Right atrium auricular region (tissue), 2 donors: ENCODE measurements at places on chromosomes 11 and 22. TPM values are rescaled to one million over a fixed set of nuclear protein-coding genes. Genes with fewer than 3 reads are reported as not detected.

The TRIM29 gene
- 0.85 TPM for total RNA-seq

The C11orf65 gene
- 0.28 TPM for total RNA-seq

The SLC37A2 gene
- 4.2 TPM for total RNA-seq

The OR1S2 gene
- total RNA-seq, result not detected

GRCh38 chr22:22348127-22348814 lies 103.7 kb downstream of the VPREB1 start:
- H3K27me3 ChIP-seq, result no peaks in the 10 kb centered on the region
- no peak overlapping the region for H3K4me3 ChIP-seq
- no peak for DNase-seq
- H3K4me1 ChIP-seq, result no peaks in the 10 kb centered on the region

DNA sequence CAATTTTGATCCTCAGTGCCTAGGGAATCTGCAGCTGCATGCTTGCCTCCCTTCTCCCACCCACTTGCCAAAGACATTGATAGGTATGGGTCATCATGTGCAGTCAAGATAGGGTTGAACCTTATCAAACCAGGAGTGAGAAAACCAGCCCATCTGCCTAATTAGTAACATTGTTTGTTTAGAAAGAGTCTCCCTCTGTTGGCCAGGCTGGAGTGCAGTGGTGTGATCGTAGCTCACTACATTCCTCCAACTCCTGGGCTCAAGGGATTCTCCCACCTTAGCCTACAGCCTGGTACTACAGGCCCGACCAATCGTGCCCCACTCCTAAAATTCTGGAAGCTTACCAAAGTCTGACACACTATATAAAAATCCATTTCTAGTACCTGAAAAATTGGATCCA lies 4.6 kb downstream of the C11orf71 start:
- H3K27me3 ChIP-seq, result no peaks in the 10 kb centered on the region
- H3K4me3 ChIP-seq, result no peak overlapping the region
- no peak for DNase-seq
- peaks cover 13% of the 10 kb centered on the region for H3K4me1 ChIP-seq

- peaks cover 47% of the 10 kb centered on the region for H3K27me3 ChIP-seq
- peak overlapping the region; percentile 32 for H3K4me3 ChIP-seq
- DNase-seq, result no peak
- no peak overlapping the region for H3K27ac ChIP-seq
These were observed 3.2 kb upstream of the TBX1 start for GRCh38 chr22:19757140-19757984.

DNA sequence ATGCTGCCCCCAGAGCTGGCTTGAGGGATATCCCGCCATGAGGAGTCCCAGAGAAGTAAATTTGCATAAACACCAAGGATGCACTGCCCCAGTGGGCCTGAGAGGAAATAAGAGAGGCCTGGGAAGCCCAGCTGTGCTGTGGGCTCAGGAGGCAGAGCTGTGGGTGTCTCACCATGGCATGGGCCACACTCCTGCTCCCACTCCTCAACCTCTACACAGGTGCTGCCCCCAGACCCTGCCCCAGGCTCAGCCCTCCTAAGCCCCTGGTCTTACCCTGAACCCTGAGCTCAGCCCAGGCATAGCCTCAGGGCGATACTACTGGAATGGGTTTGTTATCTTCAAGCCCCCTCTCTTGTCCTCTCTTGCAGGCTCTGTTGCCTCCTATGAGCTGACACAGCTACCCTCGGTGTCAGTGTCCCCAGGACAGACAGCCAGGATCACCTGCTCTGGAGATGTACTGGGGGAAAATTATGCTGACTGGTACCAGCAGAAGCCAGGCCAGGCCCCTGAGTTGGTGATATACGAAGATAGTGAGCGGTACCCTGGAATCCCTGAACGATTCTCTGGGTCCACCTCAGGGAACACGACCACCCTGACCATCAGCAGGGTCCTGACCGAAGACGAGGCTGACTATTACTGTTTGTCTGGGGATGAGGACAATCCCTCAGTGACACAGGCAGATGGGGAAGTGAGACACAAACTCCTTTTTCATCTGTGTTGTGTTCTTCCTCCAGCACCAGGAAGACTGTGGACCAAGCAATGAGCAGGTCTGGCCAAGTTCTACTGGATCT lies 59.9 kb downstream of the GGTLC2 start:
- DNase-seq, result no peak
- no peak overlapping the region for H3K4me3 ChIP-seq
- H3K4me1 ChIP-seq, result no peaks in the 10 kb centered on the region
- H3K27me3 ChIP-seq, result no peaks in the 10 kb centered on the region

DNA sequence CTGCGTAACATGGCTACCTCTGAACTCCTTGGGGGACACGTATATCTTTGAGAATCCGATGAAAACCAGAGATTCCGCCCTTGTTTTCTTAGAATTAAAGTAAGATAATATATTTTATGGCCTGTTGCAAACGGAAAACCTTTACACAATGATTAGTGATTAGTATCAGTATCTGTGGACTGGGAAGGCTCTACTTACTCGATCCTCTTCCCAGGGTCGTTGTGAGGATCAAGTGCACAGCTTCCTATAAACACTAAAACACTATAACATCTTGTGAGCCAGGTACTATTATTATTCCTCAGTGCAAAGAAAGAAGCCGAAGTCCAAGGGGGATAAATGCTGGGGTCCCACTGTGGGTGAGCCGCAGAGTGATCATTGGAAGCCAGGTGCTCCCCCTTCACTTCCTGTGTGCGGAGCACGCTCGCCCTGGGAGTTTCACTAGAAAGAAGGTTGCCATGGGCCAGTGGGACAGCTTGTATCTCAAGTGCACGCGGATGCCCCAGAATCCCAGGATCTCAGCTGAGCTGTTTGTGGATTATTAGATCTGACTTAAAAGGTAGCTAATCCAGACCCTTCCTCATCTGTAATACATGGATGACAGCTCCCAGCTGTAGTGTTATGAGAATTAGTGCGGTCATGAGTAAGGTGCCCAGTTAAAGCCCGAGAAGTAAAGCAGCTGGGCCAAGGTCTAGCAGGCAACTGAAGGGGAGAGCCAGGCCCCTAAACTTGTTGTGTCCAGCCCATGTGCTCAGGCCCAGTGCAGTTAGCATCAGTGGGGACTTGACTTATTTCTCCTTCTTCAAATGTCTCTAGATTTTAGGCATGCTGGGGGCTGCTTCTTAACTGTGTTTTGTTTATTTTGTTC lies 839 bp downstream of the CBY1 start:
- no peak for DNase-seq
- no peaks in the 10 kb centered on the region for H3K4me1 ChIP-seq

DNA sequence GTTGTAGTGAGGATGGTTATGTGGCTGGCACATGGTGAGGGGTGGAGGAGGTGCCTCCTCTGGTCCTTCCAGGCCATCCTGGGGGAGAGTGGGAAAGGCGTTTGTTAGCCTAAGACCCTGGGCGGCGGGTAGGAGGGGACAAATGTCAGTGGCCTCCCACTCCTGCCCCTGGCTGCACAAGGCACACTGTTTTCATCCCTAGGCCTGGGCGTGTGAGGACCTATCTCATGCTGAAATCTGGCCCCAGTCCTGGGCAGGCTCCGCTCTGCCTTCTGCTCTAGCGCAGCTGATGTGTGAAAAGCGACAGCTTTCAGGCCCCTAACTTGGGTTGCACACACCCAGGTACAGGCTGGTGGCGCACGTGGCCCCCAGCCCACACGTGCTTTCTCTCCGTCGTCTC lies 32.1 kb downstream of the DAGLA start:
- H3K27me3 ChIP-seq, result no peaks in the 10 kb centered on the region
- no peak overlapping the region for H3K4me3 ChIP-seq
- H3K27ac ChIP-seq, result no peak overlapping the region
- no peaks in the 10 kb centered on the region for H3K4me1 ChIP-seq
- DNase-seq, result no peak

DNA sequence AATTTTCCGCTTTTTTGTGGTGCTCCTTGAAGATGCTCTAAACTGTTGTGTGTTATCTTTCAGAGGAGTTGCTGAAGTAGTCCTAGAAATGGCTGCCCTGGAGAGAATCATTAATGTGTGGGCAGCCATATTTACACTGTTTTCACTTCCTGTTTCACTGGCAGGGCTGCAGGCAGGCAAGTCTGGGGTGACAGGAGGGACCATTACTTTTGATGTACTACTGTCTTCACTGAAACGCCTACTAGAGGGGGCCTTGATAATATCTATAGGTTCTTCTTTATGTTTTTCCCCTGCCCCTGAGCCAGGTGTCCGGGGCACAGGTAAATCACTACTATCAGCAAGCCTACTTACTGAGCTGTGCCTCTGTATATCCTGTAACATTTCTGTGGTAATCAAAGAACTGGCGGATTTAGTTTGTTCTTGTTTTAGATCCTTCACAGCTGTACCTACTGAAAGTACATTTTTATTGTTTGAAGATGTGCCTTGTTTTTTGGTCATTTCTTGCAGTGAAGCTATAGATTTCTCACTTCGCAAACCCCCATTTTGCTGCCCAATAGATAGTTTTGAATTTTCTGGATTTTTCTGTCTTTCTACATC lies 39.7 kb downstream of the ACAT1 start:
- H3K4me1 ChIP-seq, result no peaks in the 10 kb centered on the region
- no peak overlapping the region for H3K27ac ChIP-seq
- peaks cover 66% of the 10 kb centered on the region for H3K36me3 ChIP-seq
- H3K27me3 ChIP-seq, result no peaks in the 10 kb centered on the region

GRCh38 chr11:14054116-14055107 lies 91.9 kb downstream of the SPON1 start:
- no peaks in the 10 kb centered on the region for H3K4me1 ChIP-seq
- no peaks in the 10 kb centered on the region for H3K36me3 ChIP-seq
- H3K4me3 ChIP-seq, result no peak overlapping the region
- DNase-seq, result no peak
- H3K27me3 ChIP-seq, result no peaks in the 10 kb centered on the region

GRCh38 chr11:9741260-9741659 lies 77.4 kb downstream of the SWAP70 start:
- H3K27ac ChIP-seq, result no peak overlapping the region
- H3K36me3 ChIP-seq, result peaks cover 50% of the 10 kb centered on the region
- H3K4me1 ChIP-seq, result no peaks in the 10 kb centered on the region
- H3K27me3 ChIP-seq, result no peaks in the 10 kb centered on the region

- H3K27me3 ChIP-seq, result no peaks in the 10 kb centered on the region
- peaks cover 34% of the 10 kb centered on the region for H3K4me1 ChIP-seq
- H3K27ac ChIP-seq, result peak overlapping the region; percentile 43
- no peak for DNase-seq
These were observed 41.8 kb upstream of the DLAT start for GRCh38 chr11:111983187-111983986.

GRCh38 chr11:103789952-103790351 lies 246.5 kb upstream of the DDI1 start:
- H3K27ac ChIP-seq, result no peak overlapping the region
- no peaks in the 10 kb centered on the region for H3K27me3 ChIP-seq
- no peaks in the 10 kb centered on the region for H3K36me3 ChIP-seq
- no peak for DNase-seq
- no peaks in the 10 kb centered on the region for H3K4me1 ChIP-seq
- H3K4me3 ChIP-seq, result no peak overlapping the region

GRCh38 chr11:67060111-67060522 lies 3.5 kb downstream of the RHOD start:
- DNase-seq, result no peak
- peaks cover 26% of the 10 kb centered on the region for H3K4me1 ChIP-seq
- H3K36me3 ChIP-seq, result no peaks in the 10 kb centered on the region
- peak overlapping the region; percentile 36 for H3K27ac ChIP-seq

DNA sequence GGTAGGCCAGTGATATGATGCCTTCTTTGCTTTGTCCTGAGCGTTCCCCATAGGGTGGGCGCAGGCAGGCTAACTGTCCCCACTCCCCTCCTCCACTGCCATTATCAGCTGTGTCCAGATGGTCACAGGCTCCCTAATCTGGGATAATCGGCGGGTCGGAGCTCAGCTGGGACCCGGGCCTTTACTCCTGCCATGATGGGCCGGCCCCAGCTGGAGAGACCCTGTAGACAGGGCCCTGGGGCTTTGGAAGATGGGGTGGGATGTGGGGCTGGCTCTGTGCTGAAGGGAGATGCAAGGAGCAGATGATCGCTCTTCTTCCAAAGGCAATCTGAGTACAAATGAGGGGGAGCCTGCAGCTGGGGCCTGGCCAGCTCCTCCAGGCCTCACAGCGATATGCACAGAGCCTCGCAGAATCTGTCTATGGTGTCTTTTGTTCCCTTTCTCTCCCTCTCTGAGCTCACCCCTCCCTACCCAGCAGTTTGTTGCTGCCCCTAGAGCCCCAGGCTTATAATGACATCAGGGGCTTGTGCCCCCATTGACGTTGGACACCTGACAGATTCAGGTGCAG lies 11.9 kb downstream of the KLHL35 start:
- no peaks in the 10 kb centered on the region for H3K36me3 ChIP-seq
- H3K4me1 ChIP-seq, result peaks cover 30% of the 10 kb centered on the region
- no peak overlapping the region for H3K4me3 ChIP-seq

DNA sequence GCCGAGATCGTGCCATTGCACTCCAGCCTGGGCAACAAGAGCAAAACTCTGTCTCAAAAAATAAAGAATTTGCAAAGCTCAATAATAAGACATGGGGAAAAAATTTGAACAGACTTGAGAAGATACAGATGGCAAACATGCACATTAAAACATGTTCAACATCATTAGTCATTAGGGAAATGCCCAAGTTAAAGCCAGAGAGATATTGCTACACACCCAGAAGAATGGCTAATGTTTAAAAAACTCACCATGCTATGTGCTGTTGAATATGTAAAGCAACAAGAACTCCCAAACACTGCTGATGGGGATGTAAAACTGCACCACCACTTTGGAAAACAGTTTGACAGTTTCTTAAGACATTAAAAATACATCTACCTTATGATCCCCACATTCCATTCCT lies 12.6 kb downstream of the LRRC75B start:
- peaks cover 24% of the 10 kb centered on the region for H3K4me1 ChIP-seq
- H3K4me3 ChIP-seq, result no peak overlapping the region
- DNase-seq, result no peak
- peaks cover 6% of the 10 kb centered on the region for H3K36me3 ChIP-seq

- no peak for DNase-seq
- no peaks in the 10 kb centered on the region for H3K36me3 ChIP-seq
- no peaks in the 10 kb centered on the region for H3K4me1 ChIP-seq
- no peaks in the 10 kb centered on the region for H3K27me3 ChIP-seq
These were observed 814.5 kb upstream of the LRRC4C start for GRCh38 chr11:42273977-42274376.

DNA sequence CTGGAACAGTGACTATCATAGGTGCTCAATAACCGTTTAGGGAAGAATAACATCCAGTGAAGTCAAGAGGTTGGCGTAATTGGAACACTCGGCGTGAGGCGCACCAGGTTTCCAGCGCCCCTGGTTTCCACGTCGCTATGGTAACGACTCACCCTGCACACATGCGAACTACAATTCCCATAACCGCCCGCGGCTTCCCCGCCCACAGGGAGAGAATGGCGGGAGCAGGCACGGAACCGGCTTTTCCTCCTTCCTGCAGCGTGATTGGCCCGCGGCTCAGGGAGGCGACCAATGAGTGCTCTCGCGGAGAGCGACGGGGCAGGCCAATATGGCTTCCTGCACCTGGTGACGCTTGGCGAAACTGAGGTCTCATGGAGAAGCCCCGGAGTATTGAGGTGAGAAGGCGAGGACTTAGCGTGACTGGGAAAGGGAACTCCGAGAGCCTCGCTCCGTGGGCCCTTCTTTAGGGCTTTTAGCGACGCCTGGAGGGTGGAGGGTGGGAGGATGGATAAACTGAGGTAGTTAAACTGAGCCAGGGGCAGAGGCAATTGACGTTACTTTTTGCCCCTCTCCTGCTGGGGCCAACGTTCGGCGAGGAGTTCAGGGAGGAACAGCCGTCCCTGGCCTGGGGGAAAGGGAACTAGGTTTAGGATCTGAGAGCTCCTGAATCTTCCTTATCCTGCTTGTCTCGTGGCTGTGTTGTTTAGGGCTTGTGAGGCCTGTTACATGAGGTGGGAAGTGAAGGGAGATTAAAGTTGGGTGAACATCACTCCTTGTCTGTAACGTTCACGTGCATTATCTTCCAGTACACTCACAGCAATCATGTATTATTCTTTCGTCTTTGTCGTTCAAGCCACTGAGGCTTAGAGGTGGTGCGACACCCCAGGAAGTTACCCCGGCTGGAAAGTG lies at the start of gene L3MBTL2:
TSS of gene L3MBTL2 (plus strand) at position 321 of the 909 bp plus-strand sequence. CDS start at position 372, 51 bp downstream.
- H3K27me3 ChIP-seq, result no peaks in the 10 kb centered on the region
- peak within 1 kb of the TSS; percentile 65 for H3K27ac ChIP-seq
- H3K36me3 ChIP-seq, result peaks cover 7% of the 10 kb centered on the region
- H3K4me1 ChIP-seq, result peaks cover 8% of the 10 kb centered on the region
- DNase-seq, result peak; percentile 98
